ENCODE measurements at places on chromosomes 7 and 10.
A peak's percentile ranks its signal among the peaks of the same experiment; 100 is the strongest.

DNA sequence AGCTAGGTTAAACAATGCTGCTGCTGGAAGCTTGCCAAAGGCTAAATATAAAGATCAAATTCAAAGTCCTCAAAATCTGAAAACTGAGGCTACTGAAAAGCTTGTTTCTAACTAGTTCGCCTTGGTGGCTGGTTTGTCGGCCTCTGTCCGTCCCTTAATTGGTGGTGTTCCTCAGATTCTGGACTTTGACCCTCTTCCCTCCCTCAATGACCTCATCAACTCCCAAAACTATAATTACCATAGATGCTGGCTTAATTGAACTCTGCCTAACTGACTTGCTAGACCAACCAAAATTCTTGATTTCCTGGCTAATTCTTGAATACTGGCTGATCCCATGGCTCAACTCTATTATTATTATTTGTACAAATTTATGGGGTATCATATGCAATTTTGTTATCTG lies 15.6 kb downstream of the ARHGAP21 start:
- no peak for DNase-seq

GRCh38 chr10:10855151-10855581 lies 162.5 kb upstream of the CELF2 start:
- DNase-seq = no peak

GRCh38 chr7:82723411-82723810 lies 279.8 kb upstream of the CACNA2D1 start:
- DNase-seq = peak; percentile 20

DNA sequence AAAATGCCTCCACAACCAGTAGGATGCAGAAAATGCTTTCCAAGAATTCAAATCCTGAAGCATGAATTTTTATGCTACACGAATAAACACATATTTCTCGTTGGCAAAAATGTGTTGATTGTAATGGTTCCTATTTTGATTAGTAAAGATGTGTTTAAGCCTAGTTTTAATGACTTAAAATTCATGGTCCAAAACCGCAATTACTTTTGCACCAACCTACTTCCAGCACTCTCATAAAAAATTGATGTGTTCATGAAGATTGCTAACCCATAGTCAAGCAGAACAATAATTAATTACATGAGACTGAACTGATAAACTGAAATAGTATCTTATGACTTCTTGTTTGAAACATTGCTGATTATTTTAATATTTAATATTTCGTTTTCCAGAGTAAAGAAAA lies 828.8 kb downstream of the CCSER2 start:
- DNase-seq = no peak

- no peak for DNase-seq
These were observed 65.4 kb downstream of the SGMS1 start for GRCh38 chr10:50558371-50558770.

DNA sequence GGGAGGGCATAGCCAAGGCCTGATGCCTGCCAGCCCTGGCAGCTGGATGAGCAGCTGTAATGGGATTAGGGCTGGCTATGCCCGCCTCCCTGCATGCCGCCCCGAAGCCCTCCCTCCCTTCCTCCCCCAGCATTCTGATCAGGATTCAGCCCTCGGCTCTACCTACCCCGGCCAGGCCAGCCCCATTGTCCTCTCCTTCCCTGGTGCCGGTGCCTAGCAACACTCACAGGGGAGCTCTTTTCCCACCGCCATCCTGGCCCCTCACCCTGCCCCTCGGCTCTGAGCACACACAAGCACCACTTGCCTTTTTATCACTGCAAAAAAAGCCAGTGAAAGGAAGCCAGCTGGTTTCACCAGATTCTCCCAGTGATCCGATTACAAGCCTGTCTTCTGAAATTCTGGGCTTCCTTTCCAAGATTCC lies 9.0 kb upstream of the ADCYAP1R1 start:
- no peak for DNase-seq

DNA sequence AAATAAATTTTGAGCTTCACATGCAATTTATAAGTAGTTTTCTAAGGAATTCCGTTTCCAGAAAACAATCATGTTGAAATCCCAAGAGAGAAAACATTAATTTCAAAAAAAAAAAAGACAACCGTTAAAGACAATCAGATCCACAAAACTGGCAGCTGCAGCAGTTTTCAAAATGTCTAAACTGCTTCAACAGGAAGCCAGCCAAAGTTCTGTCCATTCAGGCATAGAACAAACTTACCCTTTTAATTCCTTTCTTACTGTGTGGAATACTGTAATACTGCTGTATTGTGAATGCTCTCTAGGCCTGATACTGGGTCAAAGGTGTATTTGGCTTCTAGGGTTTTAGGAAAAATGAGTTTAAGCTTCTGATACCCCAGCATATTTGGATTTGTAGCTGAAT lies 31.6 kb downstream of the HOXA1 start:
- DNase-seq = no peak

GRCh38 chr7:33471636-33472242 lies 342.4 kb downstream of the BBS9 start:
- no peak for DNase-seq

Data from AML-193 (cell line).